NCI-H82 (cell line): ENCODE measurements at places on chromosomes 5 and 9.

DNA sequence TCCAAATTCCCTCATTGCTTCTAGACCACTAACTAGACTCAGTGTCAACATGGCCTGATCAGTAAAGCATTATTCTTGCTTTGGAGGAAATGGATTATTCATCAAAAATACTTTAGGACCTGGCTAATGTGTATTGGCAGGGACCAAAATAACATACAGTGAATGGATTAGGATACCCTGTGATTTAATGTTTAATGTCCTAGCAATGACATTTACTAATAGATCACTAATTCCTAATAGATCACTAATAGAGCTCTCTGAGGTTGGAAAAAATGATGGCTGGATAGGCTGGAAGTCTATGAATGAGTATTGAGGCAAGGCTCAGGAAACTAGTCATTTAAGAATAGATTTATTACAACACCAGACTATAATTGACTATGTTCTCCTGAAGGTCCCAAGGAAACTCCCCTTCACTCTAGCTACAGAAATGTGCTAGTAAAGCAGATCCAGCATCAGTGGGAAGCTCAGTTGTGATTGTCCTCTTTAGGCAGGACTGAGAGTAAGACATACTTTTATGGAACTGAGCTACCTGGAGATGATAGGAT is 46.1 kb upstream of the CHSY3 start:
- no peak for DNase-seq

- DNase-seq: no peak
Observed at GRCh38 chr5:154697371-154697770, 57.8 kb upstream of the LARP1 start.

DNA sequence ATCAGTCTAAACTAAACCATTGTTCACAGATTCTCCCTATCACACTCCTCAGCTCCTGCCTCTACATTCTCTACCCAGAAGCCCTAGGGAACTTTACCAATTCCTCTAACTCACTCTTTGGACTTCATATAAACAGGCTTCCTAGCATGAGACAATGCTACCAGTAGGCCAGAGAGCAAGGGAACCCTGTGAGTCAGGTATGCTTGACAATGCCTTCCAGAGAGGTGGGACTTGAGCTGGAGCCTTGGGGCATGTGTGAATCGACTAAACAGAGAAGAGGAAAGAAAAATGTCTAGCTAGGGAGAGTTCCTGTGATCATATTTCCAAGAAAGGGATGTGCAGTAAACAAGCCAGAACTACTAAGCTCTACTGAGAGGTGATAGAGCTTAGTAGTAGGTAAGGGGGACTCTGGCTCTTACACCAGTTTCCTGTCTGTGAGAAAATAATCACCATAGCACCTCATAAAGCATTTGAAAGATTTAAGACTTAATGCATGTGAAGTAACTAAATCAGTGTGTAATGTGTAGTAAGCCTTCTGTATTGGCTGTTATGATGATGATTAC is 6.4 kb upstream of the RFK start:
- no peak for DNase-seq

- DNase-seq: no peak
Observed at GRCh38 chr5:115810761-115811160, 5.7 kb downstream of the CDO1 start.
